ENCODE measurements at places on chromosomes 5 and 9.

DNA sequence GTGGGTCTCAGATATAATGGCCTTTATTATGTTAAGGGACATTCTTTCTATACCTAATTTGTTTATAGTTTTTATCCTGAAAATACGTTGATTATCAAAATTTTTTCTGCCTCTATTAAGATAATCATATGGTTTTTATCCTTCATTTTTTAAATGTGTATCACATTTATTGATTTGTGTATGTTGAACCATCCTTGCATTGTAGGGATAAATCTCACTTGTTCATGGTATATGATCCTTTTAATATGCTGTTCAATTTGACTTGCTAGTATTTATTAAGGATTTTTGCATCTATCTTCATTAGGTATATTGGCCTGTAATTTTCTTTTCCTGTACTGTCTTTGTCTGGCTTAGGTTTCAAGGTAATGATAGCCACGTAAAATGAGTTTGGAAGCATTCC lies 25.5 kb downstream of the PKD2L2 start:
- DNase-seq, result no peak

- no peak for DNase-seq
Observed at GRCh38 chr5:32272746-32273145, 40.0 kb downstream of the MTMR12 start.

GRCh38 chr9:31700252-31701045 lies 684.0 kb upstream of the ACO1 start:
- DNase-seq, result no peak

GRCh38 chr5:95237324-95237723 lies 47.6 kb downstream of the MCTP1 start:
- no peak for DNase-seq

- no peak for DNase-seq
Observed at GRCh38 chr9:1927546-1927945, 87.6 kb upstream of the SMARCA2 start.

GRCh38 chr5:151183456-151184245 lies 26.1 kb upstream of the ANXA6 start:
- DNase-seq, result no peak

- no peak for DNase-seq
Observed at GRCh38 chr5:158773161-158773560, 326.6 kb downstream of the EBF1 start.

DNA sequence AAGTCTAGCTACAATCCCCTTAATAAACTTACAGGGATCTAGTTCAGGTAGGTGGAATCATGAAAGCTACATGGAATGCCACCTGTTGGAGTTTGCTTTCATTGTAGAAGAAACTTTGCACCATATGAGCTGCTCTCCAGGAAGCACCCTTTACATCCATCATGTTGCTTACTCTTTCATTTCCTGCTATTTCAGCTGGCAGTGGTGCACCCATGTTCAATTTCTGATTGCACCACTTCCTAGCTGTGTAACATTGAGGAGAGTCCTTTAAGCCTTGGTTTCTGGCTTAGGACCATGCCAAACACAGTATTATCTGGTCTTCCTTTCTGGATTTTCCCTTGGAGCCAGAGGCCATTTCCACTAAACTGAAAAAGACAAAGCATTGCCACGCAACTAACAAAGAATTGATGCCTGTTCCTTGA lies 123.3 kb upstream of the SLC12A2 start:
- DNase-seq, result no peak

- DNase-seq, result no peak
Observed at GRCh38 chr5:120703918-120704587, 240.0 kb downstream of the PRR16 start.

- no peak for DNase-seq
Observed at GRCh38 chr5:179370490-179371120, 25.3 kb upstream of the ADAMTS2 start.

- DNase-seq, result no peak
Observed at GRCh38 chr9:125867751-125868415, 120.7 kb downstream of the PBX3 start.

- DNase-seq, result no peak
Observed at GRCh38 chr5:38725371-38725865, 120.4 kb upstream of the OSMR start.

- DNase-seq, result no peak
Observed at GRCh38 chr5:98836175-98836574, 62.7 kb downstream of the RGMB start.

DNA sequence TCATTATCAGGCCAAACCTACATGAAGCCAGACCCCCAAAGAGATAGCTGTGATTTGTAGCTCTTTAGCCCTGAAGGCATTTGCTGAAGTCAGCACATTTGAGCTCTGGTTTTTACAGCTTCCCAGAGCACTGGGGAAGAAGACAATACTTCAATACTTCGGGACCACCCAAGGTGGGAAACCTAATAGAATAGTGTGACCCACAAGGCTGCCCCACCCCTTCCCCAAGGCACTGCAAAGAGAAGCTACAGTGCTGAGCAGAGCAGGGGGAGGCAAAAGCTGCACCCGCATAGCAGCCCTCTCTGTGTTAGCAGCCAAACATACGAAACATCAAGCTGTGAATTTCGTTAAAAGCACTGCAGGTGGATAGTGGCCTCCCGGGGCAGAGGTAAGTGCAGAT lies 87.3 kb downstream of the HSD17B3 start:
- DNase-seq, result no peak

GRCh38 chr5:83450183-83450966 lies 21.2 kb upstream of the VCAN start:
- DNase-seq, result no peak

DNA sequence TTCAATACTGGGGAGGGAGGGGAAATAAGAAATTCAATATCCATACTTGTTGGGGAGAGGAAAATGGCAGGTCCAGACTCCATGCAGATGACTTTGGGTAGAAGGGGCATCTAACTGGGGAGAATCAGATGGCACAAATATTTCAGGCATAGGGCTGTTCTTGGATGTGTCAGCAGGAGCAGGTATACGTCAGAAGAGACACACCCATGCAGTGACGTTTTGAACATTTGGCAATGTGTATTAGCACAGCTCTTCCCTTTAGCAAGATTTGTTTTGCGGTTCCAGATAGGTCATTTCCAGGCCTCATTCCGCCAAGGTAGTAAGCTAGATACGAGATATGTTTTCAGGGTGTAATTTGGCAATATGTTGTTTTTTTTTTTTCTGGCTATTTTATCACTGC lies 187.2 kb upstream of the CDH10 start:
- DNase-seq, result no peak

DNA sequence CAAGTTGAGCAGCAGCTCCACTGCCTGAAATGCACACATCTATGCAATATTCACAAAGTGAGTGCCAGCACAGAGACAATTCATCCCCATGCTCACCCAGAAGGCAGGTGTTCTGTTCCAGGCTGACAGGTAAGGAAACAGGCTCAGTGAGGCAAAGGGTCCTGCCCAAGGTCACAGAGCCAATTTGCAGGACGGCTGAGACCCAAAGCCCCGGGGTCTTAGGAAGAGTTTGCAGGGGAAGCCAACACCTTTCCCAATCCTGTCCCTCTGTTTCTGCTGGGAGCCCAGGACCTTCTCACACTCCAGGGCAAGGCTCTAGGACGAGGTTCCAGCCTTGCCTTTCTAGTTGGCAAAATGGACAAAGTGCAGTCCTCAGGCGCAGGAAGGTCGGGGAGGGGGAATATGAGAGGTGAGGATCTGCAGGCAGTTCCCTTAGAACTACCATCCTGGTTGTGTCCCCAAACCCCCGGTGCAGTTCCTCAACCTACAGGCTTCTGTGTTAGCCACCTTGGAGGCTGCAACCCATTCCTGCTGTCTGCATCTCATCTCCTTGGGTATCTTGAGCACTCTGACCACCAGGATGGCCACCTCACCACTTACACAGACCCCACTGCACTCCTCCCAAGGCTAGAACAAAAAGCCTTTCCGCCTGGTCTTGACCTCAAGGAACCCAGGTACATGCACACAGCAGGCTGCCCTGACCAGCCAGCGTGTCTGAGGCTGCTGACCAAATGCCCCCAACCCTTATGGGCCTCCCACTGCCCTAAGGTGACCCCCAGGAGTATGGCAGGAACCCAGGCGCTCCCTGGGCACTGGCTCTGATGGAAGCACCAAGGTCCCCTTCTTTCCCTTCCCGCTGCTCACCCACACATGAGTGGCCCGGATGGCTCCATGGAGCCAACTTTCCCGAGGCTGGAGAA lies 1.9 kb upstream of the BRD3 start:
- no peak for DNase-seq

DNA sequence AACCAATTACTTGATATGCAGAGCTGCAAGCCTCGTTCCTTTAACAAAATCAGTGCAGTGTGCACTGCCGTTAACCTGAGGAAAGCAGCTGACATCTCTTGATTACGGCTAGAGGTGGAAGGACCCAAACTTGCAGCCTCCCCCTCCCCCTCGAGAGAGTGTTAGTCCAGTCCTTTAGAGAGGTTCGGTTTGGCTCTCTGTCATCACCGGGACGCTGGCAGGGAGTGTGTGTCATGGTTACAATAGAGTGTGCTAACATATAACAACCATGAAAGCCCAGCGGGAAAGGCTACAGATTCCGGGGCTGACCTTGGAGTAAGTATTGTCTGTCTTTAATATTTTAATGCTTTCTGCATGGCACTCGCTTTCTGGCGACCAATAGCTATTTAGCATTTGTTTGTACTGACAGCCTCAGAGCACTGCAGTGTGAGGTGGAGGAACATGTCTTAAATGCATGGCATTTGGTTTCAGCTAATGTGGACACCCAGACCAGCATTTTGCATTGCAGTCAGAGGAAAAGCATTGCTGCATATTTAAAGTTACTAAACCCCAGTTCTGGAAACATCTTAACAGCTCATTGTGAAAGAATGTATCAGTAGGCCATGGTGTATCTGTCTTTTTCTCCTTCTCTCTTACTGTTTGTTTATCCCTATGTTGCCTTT lies 237.5 kb downstream of the CD180 start:
- no peak for DNase-seq

- no peak for DNase-seq
Observed at GRCh38 chr5:127585661-127586060, 63.2 kb upstream of the CTXN3 start.

DNA sequence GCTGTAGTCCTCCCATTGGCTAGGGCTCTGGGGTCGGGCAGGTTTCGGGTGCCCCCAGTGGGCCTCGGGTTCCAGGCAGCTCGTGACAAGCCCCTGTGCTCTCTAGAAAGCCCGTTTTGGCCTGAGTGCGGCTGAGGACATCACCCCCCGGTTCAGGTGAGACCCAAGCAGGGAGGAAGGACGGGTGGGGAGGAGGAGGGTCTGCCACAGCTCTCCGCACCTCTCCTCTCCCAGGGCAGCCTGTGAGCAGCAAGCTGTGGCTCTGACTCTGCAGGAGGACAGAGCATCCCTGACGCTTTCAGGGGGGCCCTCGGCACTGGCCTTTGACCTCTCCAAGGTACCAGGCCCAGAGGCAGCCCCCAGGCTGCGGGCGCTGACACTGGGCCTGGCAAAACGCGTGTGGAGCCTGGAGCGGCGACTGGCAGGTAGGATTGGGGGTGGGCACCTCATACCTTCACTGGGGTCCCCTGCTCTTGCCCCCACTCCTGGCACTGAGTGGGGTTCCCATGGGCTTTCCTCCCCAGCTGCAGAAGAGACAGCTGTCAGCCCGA lies 672 bp downstream of the PAXX start:
- DNase-seq, result no peak

GRCh38 chr9:94865582-94866452 lies 139.3 kb downstream of the AOPEP start:
- DNase-seq, result no peak

GRCh38 chr5:75460532-75460931 lies 50.9 kb downstream of the CERT1 start:
- DNase-seq, result no peak

DNA sequence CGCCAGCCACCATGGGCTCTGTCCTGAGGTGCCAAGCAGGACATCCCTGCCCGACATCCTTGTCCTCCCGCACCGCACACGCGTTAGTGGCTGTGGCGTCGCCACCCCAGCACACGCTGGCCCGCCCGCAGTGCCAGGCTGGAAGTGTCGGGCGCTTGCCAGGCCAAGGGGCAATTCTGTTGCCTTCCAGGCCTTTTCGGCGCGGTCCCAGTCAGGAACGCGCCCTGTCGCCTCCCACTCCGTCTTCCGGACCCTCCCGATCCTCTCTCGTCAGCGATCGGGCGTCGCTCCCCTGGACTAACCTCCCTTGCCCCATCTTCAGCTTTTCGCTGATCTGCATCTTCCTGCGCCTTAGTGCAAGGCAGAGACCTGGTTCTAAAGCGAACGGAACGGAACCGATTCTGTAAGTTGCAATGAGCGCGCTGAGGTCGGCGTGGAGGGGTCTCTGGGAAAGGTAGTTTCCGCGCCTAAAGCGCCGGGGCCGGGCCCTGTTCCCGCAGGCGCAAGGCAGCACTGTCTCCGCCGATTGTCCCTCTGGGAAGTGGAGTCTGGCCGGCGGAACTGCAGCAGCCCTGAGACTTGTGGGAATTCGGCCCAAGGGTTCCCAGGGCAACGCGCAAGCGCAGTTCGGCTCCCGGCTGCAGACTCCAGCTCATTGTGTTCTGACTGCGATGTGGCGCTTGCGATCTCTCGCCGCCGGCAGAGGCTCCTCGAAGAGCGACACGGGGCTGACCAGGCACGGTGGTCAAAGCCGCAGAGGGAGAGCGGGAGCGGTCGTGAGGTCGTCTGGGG lies at the start of gene ZNF454:
ZNF454 (plus strand) TSS at position 630 of the 792 bp plus-strand sequence. CDS start 1,594 bp downstream, outside the sequence.
- DNase-seq, result no peak

- no peak for DNase-seq
Observed at GRCh38 chr5:140152022-140152999, 22.7 kb upstream of the CYSTM1 start.

DNA sequence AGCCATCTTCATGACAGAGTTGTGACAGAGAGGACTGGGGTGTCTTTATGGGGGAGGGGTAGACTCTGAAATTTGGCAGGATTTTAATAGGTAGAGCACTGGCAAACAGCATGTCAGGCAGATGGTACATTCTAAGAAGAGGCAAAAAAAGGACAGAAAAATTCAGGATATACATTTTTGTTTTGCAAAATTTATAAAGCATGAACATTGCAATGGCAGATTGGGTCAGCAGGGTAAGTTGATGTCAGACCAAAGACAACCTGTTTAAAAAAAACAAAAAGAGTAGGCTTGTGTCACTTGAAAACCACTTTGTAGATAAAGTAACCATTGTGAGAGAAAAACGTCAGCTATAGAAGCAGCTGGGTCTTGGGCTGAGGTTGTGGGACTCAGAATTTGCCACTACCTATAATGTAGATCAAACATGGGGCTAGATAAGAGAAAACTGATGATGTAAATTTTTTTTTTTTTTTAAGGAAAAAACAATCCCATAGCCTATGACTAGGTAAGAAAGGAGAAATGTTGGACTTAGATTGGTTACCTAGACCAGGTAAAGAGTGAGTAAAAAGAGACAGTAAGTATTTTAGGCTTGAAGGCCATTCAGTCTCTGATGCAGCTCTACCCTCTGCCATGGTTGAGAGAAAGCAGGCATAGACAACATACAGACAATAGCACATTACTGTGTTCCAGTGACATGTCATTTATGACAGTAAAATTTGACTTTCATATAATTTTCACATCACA lies 8.3 kb downstream of the CAMK4 start:
- DNase-seq, result peak; percentile 55
